HCEC 1CT (cell line): ENCODE measurements at places on chromosomes 5 and 9.

GRCh38 chr9:26112724-26113123 is 434.5 kb upstream of the TUSC1 start:
- DNase-seq, result no peak

DNA sequence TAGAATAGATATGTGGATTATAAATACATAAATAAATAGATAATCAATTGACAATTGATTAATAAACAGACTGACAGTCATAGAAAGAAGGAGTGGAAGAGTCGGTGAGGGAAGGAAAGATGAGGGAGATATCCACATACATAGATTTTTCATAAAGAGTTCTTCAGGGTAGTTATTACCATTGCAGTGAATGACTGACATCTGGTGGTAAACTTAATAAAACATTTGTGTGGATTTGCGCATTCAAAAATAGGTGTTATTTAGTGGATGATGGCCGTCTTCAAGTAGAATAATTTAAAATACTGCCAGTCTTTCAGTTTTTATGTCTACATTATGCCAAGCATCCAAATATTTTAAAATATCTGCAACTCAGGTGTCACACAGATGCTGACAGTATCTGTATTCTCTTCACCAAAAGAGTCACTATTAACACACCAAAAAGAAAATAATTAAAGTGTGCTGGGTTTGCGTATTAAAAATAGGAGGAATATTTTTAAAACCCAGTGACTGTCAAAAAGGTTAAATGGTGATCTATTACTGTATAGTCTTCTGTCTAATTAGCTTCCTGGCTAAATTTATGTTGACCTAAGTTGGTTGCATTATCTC is 78.8 kb downstream of the GIN1 start:
- peak; percentile 41 for DNase-seq

DNA sequence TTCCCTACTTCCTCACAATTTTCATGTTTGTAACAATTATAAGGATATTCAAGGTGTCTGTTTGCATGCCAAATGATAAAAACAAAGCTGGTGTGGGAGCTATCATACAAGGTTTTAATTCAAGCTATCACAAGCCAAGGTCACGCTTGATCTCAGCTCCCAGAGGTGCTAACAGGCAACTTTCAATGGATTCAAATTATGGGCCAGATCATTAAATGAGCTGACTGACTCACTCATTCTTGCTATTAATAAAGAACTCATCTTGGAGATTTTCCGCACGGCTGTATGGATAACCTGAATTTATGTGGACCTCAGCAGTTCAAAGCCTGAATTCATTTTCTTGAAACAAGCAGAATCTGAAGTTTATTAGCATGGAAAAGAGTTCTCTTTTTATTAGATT is 267.3 kb upstream of the CDH6 start:
- no peak for DNase-seq

GRCh38 chr9:128317629-128318028 is 4.6 kb downstream of the TRUB2 start:
- DNase-seq, result no peak

GRCh38 chr5:91281401-91281800 is 101.7 kb downstream of the ARRDC3 start:
- peak; percentile 77 for DNase-seq

DNA sequence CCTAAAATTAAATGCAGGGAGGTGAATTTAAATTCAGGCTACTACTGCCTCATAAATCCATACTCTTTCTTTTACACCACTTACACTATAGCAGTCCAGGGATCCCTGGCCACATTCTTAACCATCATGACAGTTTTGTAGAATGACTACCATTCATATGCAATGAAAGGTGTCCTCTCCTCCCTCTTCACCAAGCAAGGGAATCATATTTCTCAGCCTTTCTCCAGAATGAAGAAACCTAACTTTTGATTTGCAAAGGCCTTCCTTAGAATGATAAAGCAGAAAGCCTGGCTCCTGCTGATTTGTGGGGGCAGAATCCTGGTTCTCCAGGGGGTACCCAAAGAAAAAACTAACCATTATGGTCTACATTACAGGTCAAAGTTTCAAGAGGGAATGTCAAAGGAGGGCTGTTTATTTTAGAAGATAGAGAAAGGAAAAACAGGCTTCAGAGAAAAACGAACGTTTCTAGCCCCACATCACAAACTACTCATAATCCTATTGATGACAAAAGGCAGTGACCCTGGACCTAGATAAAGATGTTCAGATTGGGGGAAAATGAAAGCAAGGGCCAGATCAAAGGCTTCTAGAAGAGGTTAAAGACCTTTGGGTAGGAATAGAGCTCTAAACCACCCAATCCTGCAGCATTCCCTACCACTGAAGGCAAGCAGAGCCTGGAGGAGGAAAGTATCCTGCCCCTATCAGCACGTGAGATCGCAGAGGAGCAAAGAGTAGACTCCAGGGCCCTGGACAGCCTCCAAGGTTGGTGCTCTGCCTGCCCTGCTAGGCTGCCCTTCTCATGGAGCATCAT is 11.5 kb downstream of the WNT8A start:
- no peak for DNase-seq
